ENCODE measurements at places on chromosomes 2 and 18.

GRCh38 chr18:3649633-3650426 lies 199.9 kb downstream of the TGIF1 start:
- peak; percentile 89 for DNase-seq

- peak; percentile 76 for DNase-seq
Observed at GRCh38 chr18:6624661-6625311, 104.7 kb upstream of the ARHGAP28 start.

- no peak for DNase-seq
Observed at GRCh38 chr2:217799563-217800432, 203.0 kb downstream of the TNS1 start.

DNA sequence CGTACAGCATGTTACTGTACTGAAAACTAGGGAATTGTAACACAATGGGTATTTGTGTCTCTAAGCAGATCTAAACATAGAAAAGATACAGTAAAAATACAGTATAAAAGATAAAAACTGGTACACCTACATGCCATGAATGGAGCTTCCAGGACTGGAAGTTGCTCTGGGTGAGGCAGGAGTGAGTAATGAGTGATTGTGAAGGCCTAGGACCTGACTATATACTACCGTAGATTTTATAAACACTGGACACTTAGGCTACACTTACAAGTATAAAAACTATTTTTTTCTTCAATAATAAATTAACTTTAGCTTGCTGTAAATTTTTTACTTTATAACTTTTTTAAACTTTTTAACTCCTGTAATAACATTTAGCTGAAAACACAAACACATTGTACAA lies 324.4 kb upstream of the TNP1 start:
- DNase-seq, result no peak

DNA sequence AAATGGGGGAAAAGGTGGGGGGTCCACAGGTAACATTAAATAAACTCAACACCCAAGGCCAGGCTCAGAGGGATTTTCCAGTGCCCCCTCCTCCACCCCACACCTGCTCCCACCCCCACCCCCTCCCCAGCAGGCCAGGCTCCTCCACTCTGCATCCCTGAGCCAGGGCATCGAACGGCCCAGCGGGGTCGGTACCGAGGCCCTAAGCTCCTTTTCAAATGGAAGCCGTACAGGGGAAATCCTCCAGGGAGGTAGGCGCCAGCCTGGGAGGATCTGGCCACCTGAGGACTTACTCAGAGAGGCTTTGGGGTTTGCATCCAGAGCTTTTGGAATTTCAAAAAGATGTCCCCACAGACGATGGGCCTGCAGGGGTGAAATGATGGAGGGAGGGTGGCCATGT lies 46.5 kb downstream of the ZFP36L2 start:
- DNase-seq, result no peak

- no peak for DNase-seq
Observed at GRCh38 chr2:28357948-28358667, 34.5 kb upstream of the FOSL2 start.

DNA sequence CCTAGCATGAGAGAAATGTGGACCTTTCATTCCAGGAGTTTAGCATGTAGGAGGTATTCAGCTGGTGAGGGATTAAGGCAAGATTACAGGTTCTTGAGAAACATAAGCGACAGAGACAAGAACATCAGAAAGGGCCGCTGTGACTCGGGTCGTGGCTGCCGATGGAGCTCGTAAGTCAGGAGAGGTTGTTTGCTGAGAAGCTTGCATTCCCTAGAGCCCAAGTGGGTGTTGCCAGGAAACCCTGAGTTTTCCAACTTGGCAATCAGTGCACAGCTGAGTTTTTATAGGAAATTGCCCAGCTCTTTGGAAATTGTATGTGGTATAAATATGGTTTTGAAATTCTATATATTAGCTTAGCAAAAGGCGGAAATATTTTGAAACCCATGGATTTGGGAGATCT lies 46.4 kb upstream of the CYP1B1 start:
- peak; percentile 76 for DNase-seq

Data from fibroblast of mammary gland (primary cell).